ENCODE measurements at places on chromosomes 2 and 18. TPM values are rescaled to one million over a fixed set of nuclear protein-coding genes. Genes with fewer than 3 reads are reported as not detected.

RRM2 gene
- 378 TPM for total RNA-seq

ZBTB7C gene
- 0.56 TPM for total RNA-seq

CNTNAP5 gene
- total RNA-seq, result not detected

DNA sequence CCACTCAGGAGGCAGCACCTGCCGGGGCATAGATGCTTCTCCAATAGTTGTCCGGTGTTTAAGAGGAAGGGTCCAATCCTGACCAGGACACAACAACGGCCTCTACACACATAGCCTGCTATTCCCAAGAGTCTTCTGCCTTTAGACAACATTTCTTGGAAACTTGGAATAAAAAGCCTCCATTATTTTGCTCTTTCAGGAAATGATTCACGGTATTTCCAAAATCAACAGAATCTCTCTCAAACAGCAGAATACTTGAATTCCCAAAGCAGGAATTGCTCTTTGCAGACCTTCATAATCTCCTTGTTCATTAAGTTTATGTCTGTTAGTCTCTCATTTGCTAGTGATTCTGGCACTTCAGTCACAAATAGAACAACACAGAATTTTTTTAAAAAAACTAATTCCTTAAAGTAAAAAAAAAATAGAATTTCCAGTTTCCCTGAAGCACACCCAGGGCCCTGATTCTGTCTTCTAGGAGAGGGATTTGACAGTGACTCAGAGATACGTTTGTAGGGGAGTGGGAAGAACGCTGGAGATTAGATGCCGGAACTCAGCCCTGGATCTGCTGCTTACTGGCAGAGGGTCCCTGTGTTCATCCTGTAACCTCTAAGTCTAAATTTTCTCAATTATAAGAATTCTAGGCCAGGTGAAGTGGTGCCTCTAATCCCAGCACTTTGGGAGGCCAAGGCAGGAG lies 74.7 kb downstream of the NAB1 start:
- peak overlapping the region; percentile 69 for H3K4me3 ChIP-seq
- H3K27me3 ChIP-seq, result no peaks in the 10 kb centered on the region
- no peaks in the 10 kb centered on the region for H3K36me3 ChIP-seq
- peak overlapping the region; percentile 97 for H3K27ac ChIP-seq

DNA sequence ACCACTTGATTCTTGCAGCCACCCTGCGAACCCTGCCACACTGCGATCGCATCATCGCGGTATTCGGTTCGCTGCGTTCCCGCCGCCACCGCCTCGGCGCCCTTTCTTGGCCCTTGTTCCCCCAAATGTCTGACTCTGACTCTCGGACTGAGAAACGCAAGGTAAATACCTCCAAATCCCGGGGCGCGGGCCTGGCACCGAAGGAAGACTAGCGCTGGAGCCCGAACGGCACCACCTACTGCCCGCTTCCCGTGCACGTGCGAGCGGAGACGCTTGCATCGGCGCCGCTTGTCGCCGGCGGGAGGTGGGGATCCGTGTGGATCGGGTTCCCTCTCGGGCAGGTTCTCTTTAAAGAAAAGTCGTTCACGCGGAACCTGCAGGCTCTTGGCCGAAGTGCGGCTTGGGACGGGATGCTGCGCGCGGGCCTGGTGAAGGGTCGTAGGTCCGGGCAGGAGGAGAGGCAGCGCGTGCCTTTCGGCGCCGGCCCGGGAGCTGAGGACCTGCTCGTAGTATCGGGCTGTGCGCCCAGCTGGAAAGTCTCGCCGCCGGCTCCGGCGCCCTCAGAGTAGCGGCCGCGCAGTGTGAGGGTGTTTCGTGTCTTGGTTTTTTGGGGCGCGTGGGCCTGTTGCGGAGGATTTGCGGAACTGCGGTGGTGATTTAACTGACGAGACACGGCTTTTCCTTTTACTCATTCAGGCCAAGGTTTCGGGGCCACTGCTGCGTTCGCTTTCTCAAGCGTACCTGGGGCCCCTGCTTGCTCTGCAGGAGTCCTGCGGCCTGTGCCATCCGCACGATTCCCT lies 514 bp downstream of the BCL2L11 start:
- H3K36me3 ChIP-seq, result peaks cover 50% of the 10 kb centered on the region
- peak overlapping the region; percentile 96 for H3K4me3 ChIP-seq
- peak; percentile 87 for DNase-seq
- peaks cover 17% of the 10 kb centered on the region for H3K27me3 ChIP-seq

BCL2L11 gene
- total RNA-seq, result 219 TPM

- no peaks in the 10 kb centered on the region for H3K36me3 ChIP-seq
- no peaks in the 10 kb centered on the region for H3K4me1 ChIP-seq
- no peak for DNase-seq
- H3K4me3 ChIP-seq, result no peak overlapping the region
- H3K27ac ChIP-seq, result no peak overlapping the region
These were observed 439.7 kb downstream of the RND3 start for GRCh38 chr2:150047620-150048222.

MROH2A gene
- not detected for total RNA-seq

Measured in activated CD4-positive, alpha-beta T cell treated with anti-CD3 and anti-CD28 coated beads, Interleukin-2, amount 10 ng/mL, durations not matched to agents 24 days and 14 days (primary cell).